ENCODE measurements at places on chromosomes 1 and 21.

GRCh38 chr1:215132156-215132555 is 49.6 kb downstream of the KCNK2 start:
- no peak for DNase-seq

DNA sequence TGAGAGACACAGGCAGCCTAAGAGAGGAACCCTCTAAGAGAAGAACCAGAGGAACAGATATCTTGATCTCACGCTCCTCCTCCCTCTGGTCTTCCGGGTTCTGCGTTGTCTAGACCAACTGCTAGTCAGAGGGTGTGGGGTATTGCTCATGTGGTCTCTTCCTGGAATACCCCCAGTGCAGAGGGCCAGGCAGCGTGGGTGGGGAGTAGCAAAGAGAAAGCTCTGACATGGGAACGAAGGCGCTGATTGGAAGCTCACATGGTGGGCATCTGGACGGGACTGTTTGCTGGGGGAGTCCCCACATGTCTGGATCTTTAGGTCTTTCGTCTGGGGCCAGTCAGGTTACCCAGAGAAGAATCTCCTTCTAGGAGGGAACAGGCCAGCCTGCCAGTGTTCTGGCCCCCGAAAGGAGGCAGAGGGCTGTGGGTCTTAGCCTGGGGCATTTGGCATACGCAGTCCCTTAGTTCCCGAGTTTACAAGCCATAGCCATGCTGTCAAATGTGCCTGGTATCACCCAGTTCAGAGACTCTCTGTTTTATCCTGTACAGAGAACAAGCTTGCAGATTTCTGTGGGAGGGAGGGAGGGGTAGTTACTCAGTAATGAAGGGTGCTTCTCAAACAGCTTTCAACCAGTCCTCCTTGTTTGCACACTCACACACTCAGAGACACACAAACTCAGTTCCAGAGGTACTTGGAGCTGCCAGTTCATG is 18.3 kb upstream of the IL6R start:
- DNase-seq: no peak

DNA sequence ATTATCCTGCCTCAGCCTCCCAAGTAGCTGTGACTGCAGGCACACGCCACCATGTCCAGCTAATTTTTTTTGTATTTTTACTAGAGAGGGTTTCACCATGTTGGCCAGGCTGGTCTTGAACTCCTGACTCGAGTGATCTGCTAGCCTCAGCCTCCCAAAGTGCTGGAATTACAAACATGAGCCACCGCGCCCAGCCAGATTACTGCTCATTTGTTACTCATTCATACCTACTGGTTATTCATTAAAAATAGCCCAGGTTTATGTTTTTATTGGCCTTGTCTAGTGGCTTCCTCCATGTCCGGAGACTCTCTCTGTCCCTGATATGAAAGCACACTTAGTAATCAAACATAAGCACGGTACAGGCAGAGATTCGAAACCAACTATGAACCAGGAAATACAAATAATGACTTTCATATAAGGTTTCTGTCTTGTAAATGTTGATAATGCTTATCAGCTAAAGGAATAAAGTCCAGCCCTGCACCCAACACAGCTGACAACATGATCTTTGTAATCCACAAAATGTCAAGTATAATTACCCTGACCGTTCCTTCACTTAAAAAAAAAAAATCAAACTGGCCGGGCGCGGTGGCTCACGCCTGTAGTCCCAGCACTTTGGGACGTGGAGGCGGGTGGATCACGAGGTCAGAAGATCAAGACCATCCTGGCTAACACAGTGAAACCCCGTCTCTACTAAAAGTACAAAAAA is 50.4 kb upstream of the CXADR start:
- DNase-seq: no peak

DNA sequence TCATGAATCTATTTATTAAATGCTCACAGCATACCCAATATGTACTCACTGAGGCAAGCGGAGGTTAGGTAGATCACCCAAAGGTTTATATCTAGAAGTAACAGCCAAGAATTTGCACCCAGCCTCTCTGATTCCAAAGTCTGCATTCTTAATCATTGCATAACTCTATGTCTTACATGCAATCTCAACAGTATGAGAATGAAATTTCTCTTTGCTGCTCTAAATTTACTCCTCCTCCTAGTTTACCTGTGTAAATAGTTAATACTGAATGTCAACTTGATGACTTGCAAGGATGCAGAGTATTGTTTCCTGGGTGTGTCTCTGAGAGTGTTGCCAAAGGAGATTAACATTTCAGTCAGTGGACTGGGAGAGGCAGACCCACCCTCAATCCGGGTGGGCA is 840.6 kb downstream of the BRINP3 start:
- DNase-seq: no peak

- DNase-seq: no peak
These were observed 4.9 kb downstream of the POMGNT1 start for GRCh38 chr1:46193285-46193684.

DNA sequence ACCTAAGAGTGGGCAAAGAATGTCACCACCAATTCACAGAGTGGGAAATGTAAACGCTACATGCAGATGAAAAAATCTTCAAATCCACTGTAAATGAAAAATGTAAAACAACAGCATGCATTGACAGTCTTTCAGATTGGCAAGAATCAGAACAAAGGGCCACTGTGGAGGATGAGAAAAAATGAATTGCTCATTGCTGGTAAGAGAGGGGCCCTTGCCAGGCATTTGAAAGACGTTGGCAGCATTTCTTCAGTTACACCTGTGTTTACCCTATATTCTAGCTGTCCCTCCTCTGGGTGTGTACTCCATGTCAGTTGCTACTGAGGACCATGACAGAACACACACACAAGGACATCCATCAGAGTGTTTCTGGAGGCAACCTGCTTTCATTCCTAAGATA is 25.8 kb upstream of the AADACL3 start:
- DNase-seq: no peak

- DNase-seq: no peak
These were observed 151.4 kb downstream of the AMY1C start for GRCh38 chr1:103901072-103901471.

DNA sequence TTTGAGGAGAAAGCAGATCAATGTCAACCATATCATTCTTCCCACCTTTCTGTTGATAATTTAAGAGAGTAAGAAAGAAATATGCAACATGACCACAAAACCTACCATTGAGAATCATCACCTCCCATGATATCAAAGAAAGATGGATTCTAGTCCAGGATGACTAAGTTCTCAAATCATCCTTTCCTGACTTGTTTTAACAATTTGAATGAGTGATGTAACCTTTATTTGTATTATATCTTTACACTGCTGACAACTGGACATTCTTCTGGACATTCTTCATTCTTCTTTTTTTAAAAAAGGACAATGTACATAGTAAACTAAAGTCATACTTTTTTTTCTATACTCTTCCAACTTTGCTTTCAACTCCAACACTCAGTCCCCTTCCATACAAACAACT is 9.5 kb downstream of the PSMB4 start:
- no peak for DNase-seq

DNA sequence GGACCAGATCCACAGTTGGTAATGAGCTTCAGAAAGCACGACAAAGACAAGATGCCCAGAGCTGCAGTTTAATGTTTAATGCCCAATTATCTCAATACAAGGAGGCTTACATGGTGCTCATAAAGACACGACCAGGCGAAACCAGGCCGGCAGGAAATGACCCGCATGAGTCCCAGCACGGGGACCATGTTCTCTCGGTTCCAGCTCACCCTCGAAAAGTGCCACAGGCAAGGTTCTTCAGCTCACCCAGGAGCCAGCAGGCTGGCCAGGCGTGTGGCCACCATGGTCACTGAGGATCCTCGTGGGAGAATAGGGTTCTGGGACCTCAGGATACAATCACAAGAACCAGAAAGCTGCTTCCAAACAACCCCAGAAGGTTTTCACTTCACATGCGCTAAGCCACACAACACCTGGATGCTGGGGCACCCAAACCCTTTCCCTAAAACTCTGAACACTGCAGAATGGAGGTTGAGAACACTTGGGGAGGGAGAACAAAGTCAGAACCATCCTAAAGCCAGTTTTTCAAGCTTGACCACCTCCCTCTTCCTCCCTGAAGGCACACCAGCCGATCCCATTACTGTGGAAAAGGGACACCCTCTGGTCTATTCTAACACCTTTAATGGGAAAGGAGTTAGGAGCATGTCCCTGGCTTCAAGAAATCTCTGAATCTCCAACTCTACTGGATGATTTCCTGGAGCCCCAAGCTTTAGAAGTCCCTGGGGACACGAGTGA is 22.6 kb upstream of the ASAP3 start:
- DNase-seq: no peak

- no peak for DNase-seq
These were observed 4.0 kb downstream of the FTCD start for GRCh38 chr21:46151261-46151988.

- no peak for DNase-seq
These were observed 24.8 kb upstream of the CNIH3 start for GRCh38 chr1:224591326-224591725.

DNA sequence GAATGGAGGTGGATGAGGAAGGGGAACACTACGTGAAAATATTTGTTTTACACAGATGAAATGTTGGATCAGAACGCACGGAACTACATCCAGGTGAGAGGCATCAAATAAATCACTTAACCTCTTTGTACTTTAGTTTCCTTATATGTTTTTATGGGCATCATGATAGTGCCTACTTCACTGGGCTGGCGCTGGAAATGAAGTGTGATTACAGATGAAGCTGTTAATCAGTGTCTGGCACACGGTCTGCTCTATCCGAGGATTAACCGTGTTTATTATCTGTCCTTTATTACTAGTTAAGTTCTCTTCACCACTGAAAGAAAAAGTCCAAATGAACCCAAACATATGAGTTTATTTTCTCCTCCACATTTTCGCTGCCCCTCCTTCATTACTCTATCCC is 96.0 kb upstream of the TRABD2B start:
- DNase-seq: no peak

GRCh38 chr1:58896246-58897183 is 112.7 kb upstream of the JUN start:
- DNase-seq: no peak

- DNase-seq: no peak
These were observed 46.7 kb downstream of the CAMK2N1 start for GRCh38 chr1:20439282-20439681.

GRCh38 chr1:187848321-187848720 is 1019.6 kb downstream of the PLA2G4A start:
- no peak for DNase-seq

- DNase-seq: no peak
These were observed 719 bp downstream of the EYA3 start for GRCh38 chr1:28087614-28088167.

DNA sequence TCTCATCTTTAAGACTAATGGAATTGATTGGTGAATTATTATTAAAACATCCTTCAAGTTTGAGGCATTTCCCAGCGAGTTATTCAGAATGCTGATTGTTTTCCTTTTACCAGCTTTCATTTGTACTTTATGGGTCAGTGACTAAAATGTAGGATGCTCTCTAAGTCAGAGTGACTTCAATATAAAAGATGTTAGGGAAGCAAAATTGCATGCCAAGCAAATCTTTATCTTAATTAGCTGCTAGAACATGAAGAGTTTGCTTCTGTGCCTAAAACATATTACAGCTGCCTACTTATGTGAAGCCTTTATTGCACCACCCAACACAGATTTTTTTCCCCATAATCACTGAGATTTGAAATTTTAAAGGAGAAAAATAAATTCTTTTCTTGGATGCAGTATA is 79.8 kb upstream of the CYYR1 start:
- DNase-seq: no peak

- DNase-seq: no peak
These were observed 853 bp downstream of the USP16 start for GRCh38 chr21:29025328-29025713.

- DNase-seq: no peak
These were observed 10.9 kb downstream of the PADI2 start for GRCh38 chr1:17108360-17108759.

GRCh38 chr1:107116306-107116790 is 24.5 kb upstream of the NTNG1 start:
- DNase-seq: no peak

DNA sequence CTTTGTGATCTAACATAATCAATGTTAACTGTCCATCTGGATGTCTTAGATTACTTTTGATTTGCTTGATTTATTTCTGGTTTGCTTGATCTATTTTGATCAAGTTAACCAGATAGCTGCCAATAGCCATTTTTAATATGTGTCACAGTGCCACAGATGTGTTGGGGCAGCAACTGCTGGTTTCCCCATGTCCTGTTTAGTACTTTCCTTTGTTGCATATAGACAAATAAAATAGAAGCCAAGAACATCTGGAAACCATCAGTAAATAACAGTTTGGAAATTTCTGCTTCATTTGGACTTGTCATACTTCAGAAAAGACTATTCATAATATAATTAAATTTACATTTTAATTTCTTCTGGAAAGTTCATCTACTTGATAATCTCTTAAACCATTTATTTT is 145.6 kb upstream of the C21orf91 start:
- DNase-seq: no peak

DNA sequence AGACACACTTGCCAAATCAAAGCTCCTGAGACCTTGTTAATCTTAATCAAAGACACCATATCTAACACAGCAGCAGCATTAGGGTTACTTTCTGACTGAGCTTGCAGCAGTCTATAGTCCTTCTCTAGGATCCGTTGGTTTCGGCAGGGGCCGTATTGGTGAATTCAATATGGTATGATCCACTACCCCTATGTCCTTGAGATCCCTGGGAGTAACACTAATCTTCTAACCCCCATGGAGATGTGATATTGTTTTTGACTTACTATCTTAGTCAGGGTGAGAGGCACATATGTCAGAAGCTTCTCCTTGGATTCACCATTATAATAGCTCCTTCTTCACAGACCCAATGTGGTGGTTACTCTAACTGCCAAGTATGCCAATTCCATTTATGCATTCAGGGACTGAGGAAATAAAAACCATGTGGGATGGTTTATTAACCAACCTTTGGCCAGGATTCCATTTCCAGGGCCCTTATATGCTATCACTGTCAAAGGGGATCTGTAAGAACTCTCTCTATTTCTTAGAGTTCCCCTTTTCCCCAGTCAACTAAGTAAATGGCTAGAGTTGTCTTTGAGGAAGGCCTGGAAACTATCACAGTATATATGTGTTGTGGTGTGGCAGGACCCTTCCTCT is 673.6 kb upstream of the USP24 start:
- no peak for DNase-seq

- DNase-seq: peak; percentile 100
These were observed 1963.0 kb downstream of the NCAM2 start for GRCh38 chr21:22961258-22961657.

- DNase-seq: no peak
These were observed 56.0 kb upstream of the CNIH3 start for GRCh38 chr1:224559981-224560728.

DNA sequence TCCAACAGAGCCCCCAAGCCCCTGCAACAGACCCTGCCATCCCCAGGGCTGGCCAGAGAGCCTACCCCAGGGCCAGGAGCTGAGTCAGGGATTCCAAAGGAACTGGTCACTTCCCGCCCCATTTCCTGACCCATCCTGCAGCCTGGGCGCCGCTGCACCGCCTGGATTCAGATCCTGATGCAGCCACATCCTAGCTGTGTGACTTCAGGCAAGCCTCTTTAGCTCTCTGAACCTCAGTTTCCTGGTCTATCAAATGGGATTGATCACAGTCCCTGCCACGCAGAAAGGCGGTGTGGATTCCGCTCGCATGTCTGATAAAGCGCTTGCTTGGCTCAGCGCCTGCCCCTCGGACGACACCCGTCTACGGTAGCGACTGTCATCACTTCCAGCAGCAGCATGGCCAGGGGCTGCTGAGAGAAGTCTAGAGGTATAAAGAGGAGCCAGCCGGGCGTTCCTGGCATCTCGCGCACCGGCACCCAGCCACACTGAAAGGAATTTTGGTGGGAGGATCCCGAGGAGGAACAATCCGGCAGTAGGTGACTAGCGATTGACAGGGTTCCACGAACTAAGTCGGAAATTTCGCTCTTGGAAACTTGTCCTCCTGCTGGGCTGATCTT is 10.1 kb downstream of the EPHA2 start:
- no peak for DNase-seq

Data from NCI-H446 treated with DMSO at 0.1 percent for 48 hours (cell line).